Activated CD8-positive, alpha-beta memory T cell treated with anti-CD3 and anti-CD28 coated beads, Interleukin-2, amount 10 ng/mL, durations not matched to agents 7 days and 5 days (primary cell): ENCODE measurements at places on chromosomes 3 and 15. TPM values are rescaled to one million over a fixed set of nuclear protein-coding genes. Genes with fewer than 3 reads are reported as not detected.

Gene ADGRG7
- total RNA-seq, result not detected

Gene SLC6A20
- 0.05 TPM for total RNA-seq

Gene SUSD5
- not detected for total RNA-seq

Gene IL17RB
- total RNA-seq, result 2.4 TPM

Gene DUOX2
- not detected for total RNA-seq

Gene CFAP100
- not detected for total RNA-seq

Gene ZNF385D
- total RNA-seq, result not detected

Gene MME
- not detected for total RNA-seq

Gene LRRC31
- not detected for total RNA-seq

Gene MEIS2
- not detected for total RNA-seq

Gene ARPP21
- total RNA-seq, result not detected

Gene WDR82
- total RNA-seq, result 132 TPM

DNA sequence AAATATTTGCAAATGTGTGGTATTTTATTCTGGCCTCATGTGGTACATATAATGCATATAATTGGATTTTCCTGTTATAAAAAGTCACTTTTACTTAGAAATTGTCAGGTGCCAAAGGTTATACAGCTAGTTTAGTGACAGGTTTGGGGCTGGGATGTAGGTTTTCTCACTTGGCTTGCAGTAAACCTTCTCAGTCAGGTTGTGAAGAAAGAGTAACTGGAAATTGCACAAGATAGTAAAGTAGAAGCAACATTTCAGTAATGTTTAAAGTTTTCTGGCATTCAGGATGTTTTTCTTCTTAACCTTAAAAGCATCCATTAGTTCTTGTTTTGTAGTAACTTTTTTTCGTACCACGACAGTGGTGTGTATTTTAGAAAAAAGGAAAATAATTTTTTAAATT is 53.9 kb downstream of the MEF2A start:
- no peak for DNase-seq
- H3K27me3 ChIP-seq, result no peaks in the 10 kb centered on the region
- H3K4me1 ChIP-seq, result peaks cover 12% of the 10 kb centered on the region
- H3K36me3 ChIP-seq, result peaks cover 14% of the 10 kb centered on the region
- no peak overlapping the region for H3K4me3 ChIP-seq

DNA sequence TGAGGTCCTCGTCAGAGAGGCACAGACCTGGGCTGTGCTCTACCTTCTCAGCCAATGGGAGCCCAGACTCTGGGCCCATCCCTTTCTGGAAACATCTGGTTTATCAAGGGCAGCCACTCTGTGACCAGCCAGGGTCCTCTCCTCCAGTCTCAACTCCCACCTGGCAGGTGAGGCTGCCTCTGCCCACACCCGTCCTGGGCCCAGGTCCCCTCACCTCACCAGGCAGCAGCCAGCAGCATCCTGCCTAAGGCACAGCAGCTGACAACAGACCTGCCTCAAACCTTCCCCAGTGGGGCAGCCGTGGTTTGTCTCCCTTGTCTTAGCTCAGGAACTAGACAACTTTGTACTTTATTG is 8.7 kb upstream of the VIPR1 start:
- H3K27ac ChIP-seq, result no peak overlapping the region
- no peak overlapping the region for H3K4me3 ChIP-seq
- peak; percentile 27 for DNase-seq
- peaks cover 9% of the 10 kb centered on the region for H3K27me3 ChIP-seq

DNA sequence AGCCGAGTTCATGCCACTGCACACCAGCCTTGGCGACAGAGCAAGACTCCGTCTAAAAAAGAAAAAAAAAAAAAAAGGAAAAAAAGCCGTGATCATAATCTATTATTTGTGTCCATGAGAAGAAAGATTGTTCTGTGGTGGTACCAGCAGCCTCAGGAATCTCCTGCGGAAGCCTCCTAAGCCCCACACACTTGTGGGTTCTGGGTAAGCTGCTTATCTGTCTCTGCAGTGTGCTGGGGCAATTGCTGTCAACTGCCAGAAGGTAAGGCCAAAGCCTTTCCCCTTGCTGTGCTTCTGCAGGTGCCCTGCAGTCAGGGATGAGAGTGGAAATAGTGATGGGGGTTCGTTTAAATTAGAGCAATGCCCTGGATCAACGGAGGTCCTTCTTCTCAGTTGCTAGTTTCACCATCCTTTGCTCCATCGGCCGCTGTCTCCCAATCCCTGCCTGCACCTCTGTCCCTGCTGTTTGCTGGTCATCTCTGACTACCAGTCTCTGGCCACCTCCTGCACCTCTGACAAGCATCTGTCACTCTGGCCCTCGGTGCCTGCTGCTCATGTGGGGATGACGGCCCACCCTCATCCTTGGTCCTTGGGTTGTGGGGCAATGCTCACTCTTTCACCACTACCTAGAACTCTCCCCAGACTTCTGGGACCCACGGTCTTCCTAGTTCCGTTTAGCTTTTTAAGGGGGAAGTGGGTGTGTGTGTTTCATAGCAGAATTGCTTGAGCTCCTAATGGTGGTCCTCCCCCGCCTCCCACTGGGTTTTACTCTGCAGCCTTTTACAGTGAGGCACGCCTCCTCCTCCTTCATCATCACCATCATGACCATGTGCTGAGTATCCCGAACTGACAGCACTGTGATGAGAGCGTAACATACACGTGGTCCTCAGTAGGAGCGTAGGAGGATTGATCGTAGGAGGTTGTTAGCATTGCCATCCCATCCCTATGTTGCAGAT is 25.5 kb downstream of the CHRD start:
- no peaks in the 10 kb centered on the region for H3K4me1 ChIP-seq
- H3K36me3 ChIP-seq, result no peaks in the 10 kb centered on the region
- DNase-seq, result no peak
- no peak overlapping the region for H3K4me3 ChIP-seq
- peaks cover 24% of the 10 kb centered on the region for H3K27me3 ChIP-seq
- H3K27ac ChIP-seq, result no peak overlapping the region

- no peaks in the 10 kb centered on the region for H3K27me3 ChIP-seq
- no peak overlapping the region for H3K4me3 ChIP-seq
- peaks cover 18% of the 10 kb centered on the region for H3K4me1 ChIP-seq
- H3K36me3 ChIP-seq, result peaks cover 8% of the 10 kb centered on the region
Measured at GRCh38 chr3:113668015-113668414, 28.4 kb downstream of the USF3 start.

- no peak overlapping the region for H3K4me3 ChIP-seq
- peak overlapping the region; percentile 37 for H3K27ac ChIP-seq
- H3K27me3 ChIP-seq, result no peaks in the 10 kb centered on the region
- peaks cover 35% of the 10 kb centered on the region for H3K36me3 ChIP-seq
Measured at GRCh38 chr15:74037171-74038117, 42.9 kb downstream of the PML start.

DNA sequence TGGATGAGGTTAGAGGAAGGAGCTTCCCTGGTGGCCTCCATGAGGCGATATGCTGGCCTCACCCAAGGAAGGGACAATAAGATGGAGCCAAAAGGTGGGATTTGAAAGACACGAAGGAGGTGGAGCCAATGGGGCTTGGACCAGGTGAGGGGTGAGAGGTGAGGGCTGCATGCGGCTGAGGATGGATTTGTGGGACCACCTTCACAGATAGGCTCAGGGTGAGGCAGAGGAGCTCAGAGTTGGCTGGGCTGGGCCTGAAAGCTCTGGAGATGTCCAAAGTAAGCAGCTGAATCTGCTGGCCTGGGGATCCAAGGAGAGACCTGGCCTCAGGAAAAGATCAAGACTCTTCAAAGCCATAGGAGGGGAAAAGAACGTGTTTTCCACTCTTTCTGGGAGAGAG is 49.8 kb downstream of the EXOG start:
- H3K27ac ChIP-seq, result no peak overlapping the region
- no peak for DNase-seq
- no peaks in the 10 kb centered on the region for H3K36me3 ChIP-seq
- H3K4me3 ChIP-seq, result no peak overlapping the region
- peaks cover 5% of the 10 kb centered on the region for H3K27me3 ChIP-seq

DNA sequence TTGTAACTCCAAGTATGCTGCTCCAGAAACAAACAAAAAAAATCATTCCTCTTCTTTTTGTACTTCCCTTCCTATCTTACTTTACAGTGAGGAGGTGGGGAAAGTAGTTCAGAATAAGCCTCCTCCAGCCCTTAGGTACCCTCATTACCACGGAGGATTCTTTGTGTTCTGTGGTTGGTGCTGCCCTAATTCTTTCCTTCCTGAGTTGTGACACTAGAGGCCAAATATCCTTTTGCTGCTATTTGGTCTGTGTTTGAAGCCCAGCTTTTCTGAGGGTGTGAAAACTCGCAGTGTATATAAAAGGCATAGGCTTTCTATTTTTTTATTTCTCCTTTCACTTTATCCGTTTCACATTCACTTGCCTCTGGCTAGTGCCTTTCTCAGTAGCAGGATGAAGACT is 98.2 kb downstream of the HHLA2 start:
- peaks cover 9% of the 10 kb centered on the region for H3K36me3 ChIP-seq
- no peak for DNase-seq
- no peak overlapping the region for H3K4me3 ChIP-seq
- H3K4me1 ChIP-seq, result peaks cover 7% of the 10 kb centered on the region
- no peak overlapping the region for H3K27ac ChIP-seq

GRCh38 chr3:165185707-165186327 is 10.4 kb downstream of the SLITRK3 start:
- no peak overlapping the region for H3K27ac ChIP-seq
- peak; percentile 47 for DNase-seq
- H3K4me3 ChIP-seq, result no peak overlapping the region
- no peaks in the 10 kb centered on the region for H3K36me3 ChIP-seq

GRCh38 chr3:30628901-30629590 is 22.6 kb downstream of the TGFBR2 start:
- peaks cover 44% of the 10 kb centered on the region for H3K36me3 ChIP-seq
- H3K4me3 ChIP-seq, result peak overlapping the region; percentile 34
- no peak for DNase-seq

DNA sequence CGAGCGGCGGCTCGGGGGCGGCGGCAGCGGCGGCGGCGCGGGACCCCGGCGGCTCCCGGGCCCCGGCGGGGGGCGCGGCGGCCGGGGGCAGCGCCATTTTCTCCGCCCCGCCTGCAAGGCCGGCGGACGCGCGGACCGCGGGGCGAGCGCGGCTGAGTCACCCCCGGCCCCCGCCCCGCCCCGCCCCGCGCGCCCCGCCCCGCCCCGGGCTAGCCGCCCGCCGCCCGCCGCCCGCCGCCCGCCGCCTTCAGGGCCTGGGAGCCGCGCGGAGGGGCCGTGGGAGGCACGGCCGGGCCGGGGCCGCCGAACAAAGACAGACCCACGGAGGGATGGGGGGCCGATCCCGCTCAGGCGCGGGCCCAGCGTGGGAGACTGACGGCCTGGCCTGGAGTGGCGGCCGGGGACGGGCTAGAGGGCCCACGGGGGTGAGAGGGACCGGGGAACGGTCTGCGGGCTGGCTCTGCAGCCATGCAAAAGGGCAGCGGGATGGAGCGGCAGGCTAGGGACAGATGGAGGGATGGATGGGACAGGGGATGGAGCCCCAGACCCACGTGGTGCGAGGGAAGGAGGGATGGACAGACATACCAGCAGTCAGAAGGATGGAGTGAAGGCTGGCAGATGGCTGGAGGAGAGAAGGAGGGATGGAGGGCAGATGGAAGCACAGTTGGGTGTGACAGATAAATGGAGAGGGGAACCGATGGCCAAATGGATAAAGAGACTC is at the start of gene EIF4E3:
Gene EIF4E3, minus strand, starts transcription at position 132 of the 721 bp plus-strand sequence. Its CDS starts 35 bp downstream, at position 97.
- no peaks in the 10 kb centered on the region for H3K27me3 ChIP-seq
- peaks cover 65% of the 10 kb centered on the region for H3K4me1 ChIP-seq
- peak within 1 kb of the TSS; percentile 97 for H3K4me3 ChIP-seq
- H3K36me3 ChIP-seq, result peaks cover 21% of the 10 kb centered on the region
- H3K27ac ChIP-seq, result peak within 1 kb of the TSS; percentile 96
- DNase-seq, result peak; percentile 54

GRCh38 chr3:151900460-151900859 is 27.0 kb downstream of the SUCNR1 start:
- no peak overlapping the region for H3K4me3 ChIP-seq
- no peak for DNase-seq
- H3K4me1 ChIP-seq, result peaks cover 30% of the 10 kb centered on the region
- no peaks in the 10 kb centered on the region for H3K27me3 ChIP-seq
- no peaks in the 10 kb centered on the region for H3K36me3 ChIP-seq

DNA sequence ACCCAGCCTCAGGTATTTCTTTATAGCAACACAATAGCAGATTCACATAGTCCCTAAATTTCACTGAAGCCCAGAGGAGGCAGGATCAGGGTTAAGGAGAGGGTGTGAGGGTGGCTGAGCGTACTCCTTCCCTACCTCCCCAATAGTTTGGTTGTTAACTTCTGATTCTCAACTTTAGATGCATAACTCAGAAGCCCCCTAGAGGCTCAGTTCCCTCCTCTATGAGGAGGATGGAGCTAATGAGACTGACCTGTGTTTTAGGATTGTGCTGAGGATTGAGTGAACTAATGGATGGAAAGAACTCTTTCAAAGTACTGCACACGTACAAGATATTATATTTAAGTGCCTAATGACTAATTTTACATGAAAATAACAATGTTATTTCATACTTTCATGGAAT is 249.3 kb upstream of the SOX14 start:
- no peak for DNase-seq
- H3K4me1 ChIP-seq, result no peaks in the 10 kb centered on the region
- no peaks in the 10 kb centered on the region for H3K36me3 ChIP-seq

- peaks cover 35% of the 10 kb centered on the region for H3K36me3 ChIP-seq
- DNase-seq, result no peak
- no peaks in the 10 kb centered on the region for H3K27me3 ChIP-seq
- H3K4me3 ChIP-seq, result no peak overlapping the region
- H3K27ac ChIP-seq, result no peak overlapping the region
Measured at GRCh38 chr3:171168086-171168485, 141.6 kb upstream of the SLC2A2 start.

DNA sequence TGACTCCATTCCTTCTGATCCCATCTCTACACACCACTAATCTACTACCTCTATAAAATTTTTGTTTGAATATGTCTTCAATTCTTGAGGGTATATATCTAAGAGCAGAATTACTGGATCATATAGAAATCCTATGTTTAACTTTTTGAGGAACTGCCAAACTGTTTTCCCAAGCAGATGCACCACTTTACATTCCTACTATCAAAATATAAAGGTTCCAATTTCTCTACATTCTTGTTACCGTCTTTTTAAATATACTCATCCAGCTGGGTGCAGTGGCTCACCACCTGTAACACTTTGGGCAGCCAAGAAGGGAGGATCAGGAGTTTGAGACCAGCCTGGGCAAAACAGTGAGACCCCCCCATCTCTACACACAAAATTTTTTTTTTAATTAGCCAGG is 268.0 kb downstream of the SCAPER start:
- H3K27ac ChIP-seq, result no peak overlapping the region
- no peaks in the 10 kb centered on the region for H3K4me1 ChIP-seq
- H3K4me3 ChIP-seq, result no peak overlapping the region
- no peak for DNase-seq
- no peaks in the 10 kb centered on the region for H3K27me3 ChIP-seq

DNA sequence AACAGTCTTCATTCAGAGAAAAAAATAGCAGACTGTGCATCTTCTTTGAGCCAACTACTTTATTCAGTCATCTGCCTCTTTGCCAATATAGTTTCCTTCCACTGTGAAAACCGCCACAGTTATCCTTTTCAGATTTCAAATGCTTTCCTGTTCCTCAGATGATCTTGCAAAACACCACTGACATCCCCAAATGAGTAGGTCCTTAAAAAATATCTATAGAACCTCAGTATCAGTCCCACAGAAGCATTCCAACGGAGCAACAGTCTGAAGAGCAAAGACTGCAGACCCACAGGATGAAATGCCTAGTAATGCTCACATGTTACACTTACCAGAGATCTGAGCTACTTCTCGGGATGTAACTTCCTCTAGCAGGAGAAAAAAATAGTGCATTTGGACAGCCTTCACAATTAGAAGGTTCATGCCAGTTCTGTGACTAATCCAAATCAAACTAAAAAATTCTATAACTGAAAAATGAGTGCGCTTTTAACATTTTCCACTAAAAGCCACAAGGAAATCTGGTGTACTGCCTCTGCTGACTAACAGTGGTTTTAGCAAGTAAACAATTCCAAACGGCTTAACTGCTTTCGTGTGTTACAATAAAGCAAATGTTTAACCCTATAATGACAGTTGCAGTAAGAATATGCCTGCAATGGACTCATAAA is at the start of gene ANKRD28:
Gene ANKRD28, minus strand, starts transcription at position 338 of the 662 bp plus-strand sequence. CDS start 1,458 bp downstream, outside the sequence.
- peak within 1 kb of the TSS; percentile 88 for H3K4me3 ChIP-seq
- H3K4me1 ChIP-seq, result peaks cover 70% of the 10 kb centered on the region
- peaks cover 39% of the 10 kb centered on the region for H3K36me3 ChIP-seq
- H3K27me3 ChIP-seq, result no peaks in the 10 kb centered on the region
